NCI-H2227 treated with DMSO at 0.1 percent for 48 hours (cell line): ENCODE measurements at places on chromosomes 4 and X.
A peak's percentile ranks its signal among the peaks of the same experiment; 100 is the strongest.

DNA sequence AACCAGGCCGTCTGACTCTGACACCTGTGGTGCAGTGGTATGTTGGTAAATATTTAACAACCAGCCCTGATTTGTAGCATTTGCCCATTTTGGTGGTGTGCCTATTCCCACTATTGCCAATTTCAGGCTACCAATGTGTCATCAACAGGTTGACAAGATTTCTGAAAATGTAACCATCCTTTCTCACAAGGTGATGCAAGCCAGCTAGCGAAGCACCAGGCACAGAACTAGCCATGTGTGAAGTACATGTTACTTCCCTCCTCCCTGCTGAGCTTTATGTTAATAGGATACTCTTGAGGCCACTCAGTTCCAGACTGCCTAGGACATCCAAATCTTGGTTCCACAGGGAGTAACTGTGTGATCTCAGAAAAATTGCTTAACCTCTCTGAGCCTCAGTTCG is 7.2 kb upstream of the MAMLD1 start:
- no peak for DNase-seq

GRCh38 chr4:180153587-180153986 is 2089.6 kb upstream of the TENM3 start:
- no peak for DNase-seq

DNA sequence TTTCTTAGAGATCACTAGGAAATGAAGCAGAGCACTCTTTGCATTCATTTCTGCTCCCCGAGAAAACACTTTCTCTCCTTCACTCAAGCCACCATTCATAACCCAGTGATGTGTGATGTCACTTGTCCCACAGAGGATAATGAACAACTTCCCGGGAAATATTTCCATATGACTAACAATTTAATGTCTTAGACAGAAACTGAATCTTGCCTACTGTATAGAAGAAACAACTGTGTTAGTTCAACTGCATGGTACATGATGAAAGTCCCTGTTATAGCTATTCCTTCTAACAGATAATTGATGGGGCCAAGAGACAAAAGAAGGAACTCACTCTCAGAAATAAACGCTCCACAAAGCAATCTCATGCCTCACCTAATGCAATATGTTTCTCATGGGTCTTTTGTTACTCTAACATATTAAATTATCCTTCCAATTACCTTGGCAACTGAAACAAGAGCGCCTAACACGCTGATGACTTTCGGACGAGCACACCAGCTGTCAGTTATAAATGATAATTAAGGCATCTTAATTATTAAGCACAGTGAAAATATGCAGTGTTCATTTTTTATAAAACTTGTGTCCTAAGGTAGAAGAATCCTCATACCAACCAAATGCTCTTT is 113.7 kb upstream of the TLR3 start:
- no peak for DNase-seq

GRCh38 chrX:24425806-24426205 is 39.3 kb upstream of the PDK3 start:
- DNase-seq = no peak

DNA sequence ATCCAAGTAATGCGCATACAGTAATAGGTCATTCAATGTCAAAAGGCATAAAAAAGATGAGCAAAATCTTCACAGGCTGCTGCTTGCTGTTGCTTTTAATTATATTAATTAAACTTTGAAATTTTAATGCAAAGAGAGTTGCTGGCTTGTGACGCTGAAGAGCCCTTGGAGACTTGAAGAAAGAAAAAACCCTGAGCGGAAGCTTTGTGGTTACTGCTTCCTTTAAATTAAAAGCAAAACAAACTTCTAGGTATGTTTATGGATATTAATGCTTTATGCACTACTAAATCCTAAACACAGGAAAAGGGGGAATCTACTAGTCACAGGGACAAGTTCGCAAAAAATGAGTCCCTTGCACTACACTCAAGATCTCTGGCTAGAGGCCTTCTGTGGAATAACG is 166.7 kb downstream of the ANTXR2 start:
- DNase-seq = no peak

GRCh38 chr4:100257567-100257966 is 67.3 kb upstream of the DDIT4L start:
- DNase-seq = no peak

- peak; percentile 57 for DNase-seq
Observed at GRCh38 chrX:136318895-136319597, 18.3 kb downstream of the ADGRG4 start.

GRCh38 chrX:133983256-133983973 is 2.0 kb downstream of the GPC3 start:
- DNase-seq = no peak

- DNase-seq = no peak
Observed at GRCh38 chr4:40377512-40378365, 42.6 kb downstream of the CHRNA9 start.

- no peak for DNase-seq
Observed at GRCh38 chr4:5027346-5027745, 8.1 kb upstream of the CYTL1 start.

DNA sequence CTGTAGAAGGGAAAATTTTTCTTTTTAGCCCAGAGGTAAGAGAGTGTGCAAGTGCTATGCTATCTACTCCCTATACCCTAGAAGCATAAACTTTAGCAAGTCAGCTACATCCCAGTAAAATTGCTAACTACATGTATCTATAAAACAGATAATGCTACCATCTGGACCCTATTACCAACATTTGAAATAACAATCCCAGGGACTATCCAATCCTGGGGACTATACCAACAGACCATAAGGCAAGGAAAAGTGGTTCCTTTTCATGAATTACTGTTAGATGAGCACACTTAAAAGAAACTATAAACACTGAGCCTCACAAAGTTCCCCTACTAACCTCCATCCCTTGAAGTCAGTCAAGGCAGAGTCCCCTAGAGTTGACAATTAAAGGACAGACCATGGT is 213.6 kb upstream of the VEGFC start:
- DNase-seq = no peak

- no peak for DNase-seq
Observed at GRCh38 chrX:16429406-16429805, 220.6 kb upstream of the S100G start.

DNA sequence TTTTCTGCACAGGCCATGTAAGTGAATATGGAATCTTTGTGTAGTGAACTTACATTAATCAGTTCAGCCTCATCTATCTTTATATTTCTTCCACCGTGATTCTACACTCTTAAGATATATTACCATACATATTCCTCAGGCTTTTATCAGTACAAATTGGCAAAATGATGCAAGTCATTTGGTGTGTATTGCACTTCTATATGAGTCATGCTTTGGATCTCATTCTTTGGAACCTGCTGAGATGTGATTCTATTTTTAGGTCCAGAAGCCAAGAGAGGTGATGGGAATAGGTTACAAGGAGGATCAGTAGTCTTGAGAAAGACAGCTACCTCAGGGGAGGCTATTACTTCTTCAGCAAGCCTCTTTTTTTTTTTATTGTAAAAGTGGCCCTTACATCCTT is 204.4 kb downstream of the ZNF330 start:
- no peak for DNase-seq

DNA sequence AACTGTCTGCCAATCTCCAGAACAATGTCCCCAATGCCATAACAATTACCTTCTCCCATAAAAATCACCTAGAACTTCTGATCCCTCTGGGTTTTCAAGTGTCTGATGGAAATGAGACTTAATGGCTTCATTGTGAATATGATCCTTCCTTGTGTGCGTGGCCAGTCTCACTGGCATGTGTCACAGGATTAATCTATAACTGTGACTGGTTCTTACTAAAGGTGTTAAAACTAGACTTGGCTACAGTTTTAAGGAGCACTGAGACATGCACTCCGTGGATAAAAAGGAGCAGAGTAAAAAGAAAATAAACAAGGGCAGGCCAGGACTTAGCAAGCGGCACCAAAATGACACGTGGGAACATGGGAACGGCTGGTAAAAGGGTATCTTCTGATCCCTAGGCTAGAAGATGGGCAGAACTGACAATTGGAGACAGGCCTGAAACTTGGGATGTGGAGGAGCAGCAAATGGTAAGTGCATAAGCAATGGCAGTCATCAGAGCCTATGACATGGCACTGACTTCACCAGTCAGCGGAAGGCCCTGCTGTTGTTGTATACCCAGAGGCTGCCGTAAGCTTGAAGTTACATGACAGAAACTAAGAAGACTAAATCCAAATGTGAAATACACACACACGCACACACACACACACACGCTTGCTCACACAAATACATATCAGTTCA is 256.6 kb upstream of the NOCT start:
- no peak for DNase-seq

DNA sequence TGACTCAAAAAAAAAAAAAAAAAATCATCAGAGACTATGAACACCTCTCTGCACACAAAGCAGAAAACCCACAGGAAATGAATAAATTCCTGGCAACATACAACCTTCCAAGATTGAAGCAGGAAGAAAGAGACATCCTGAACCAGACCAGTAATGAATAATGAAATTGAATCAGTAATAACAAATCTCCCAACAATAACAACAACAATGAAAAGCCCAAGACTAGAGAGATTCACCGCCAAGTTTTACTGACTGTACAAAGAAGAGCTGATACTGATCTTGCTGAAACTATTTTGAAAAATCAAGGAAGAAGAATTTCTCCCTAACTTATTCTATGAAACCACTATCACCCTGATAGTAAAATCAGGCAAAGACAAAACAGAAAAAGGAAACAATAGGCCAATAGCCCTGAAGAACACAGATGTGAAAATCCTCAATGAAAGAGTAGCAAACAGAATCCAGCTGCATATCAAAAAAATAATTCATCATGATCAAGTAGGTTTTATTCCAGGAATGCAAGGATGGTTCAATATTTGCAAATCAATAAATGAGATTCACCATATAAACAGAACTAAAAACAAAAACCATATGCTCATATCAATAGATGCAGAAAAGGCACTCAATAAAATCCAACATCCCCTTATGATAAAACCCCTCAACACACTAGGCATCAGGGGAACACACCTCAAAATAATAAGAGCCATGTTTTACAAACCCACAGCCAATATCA is 31.0 kb upstream of the PLK4 start:
- DNase-seq = no peak

- no peak for DNase-seq
Observed at GRCh38 chrX:69357317-69357716, 146.8 kb upstream of the NALF2 start.

DNA sequence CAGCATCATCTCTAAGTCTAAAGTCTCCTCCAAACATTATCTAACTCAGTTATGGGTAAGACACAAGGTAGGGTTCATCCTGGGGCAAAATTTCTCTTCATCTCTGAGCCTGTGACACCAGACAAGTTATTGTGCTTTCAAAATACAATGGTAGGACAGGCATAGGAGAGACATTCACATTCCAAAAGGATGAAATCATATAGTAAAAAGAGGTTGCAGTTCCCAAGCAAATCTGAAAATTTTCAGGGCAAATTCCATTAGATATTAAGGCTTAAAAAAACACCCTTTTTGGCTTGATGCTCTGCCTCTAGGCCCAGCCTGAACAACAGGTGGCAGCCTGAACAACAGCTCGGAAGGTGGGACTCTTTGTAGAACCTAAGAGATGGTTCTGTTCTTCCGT is 448.3 kb upstream of the SLIT2 start:
- no peak for DNase-seq

- no peak for DNase-seq
Observed at GRCh38 chr4:89164400-89164799, 53.1 kb downstream of the TIGD2 start.

GRCh38 chrX:65932173-65933084 is 107.5 kb downstream of the VSIG4 start:
- DNase-seq = no peak

DNA sequence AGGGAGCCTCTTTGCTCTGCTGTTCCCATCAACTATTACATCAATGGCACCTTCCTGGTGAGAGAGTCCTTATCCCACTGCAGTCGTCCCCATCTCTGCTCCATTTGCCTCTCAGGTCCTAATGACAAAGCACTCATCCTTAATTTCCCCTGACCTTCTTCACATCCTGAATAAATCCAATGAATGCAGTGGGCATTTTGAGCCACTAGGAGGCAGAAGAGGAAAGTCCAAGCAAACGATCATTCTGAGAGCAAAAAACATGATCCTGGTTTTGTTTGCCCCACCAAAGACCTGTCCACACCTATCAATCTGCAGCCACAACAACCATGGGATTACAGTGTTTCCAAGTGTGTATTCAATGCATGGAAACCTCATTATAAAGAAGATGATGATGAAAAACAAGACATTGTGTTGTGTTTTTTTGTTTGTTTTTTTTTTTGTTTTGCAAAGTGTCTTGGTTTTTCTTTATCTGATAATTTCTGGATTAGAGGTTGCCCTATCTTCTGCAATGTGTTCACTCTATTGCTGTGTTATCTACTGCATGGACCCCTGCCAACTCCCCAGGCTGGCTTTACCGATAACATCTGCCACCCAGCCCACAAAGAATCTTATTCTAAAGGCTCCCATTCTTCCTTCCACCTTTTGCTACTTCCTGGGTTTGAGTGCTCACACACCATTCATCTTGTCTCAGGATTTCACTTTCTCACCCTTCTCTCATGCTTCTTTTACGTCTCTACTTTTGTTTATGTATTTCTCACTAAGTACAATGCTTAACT is 207.2 kb downstream of the NLGN4X start:
- no peak for DNase-seq

- peak; percentile 17 for DNase-seq
Observed at GRCh38 chrX:110992611-110993010, 103.4 kb upstream of the PAK3 start.

GRCh38 chr4:45043911-45044310 is 317.6 kb upstream of the GNPDA2 start:
- no peak for DNase-seq

DNA sequence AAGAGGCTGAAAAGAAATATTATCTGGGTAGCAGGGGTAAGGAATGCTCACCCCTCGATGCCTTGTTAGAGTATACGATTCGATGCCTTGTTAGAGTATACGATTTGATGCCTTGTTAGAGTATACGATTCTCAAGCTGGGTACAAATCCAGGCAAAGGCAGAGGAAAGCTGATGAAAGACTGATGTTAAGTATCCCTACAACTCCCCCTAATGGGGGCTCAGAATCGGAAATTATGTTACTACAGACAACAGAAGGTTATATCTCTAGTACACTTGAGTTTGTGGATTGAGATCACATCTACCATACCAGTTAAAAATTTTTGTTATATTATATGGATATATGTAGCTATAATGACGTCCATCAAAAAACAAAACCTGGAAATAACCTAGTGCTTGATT is 4.8 kb downstream of the LRRC66 start:
- no peak for DNase-seq

GRCh38 chr4:101421386-101421785 is 74.1 kb upstream of the PPP3CA start:
- no peak for DNase-seq

DNA sequence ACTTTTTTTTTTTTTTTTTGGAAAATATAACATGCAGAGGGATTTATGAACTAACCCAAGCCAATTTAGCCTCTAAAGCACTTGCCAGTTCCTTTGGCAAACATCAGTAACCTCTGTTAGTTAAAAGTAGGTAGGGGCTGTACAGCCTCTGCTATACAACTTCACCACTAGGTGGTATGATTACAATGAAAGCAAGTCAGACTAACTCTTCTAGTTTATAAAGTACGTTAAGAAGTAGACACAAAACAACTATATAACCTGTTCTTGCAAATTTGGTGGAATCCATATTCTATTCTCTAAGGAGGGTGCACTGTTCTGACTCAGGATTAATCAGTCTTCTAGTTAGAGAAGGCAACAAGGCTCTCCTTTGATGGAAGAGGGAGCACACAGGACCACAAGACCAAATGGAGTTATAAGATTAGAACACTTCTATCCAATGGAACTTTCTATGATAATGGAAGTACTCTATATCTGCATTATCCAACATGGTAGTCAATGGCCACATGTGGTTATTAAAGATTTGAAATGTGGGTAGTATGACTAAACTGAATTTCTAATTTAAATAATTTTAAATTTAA is 12.8 kb downstream of the AIMP1 start:
- DNase-seq = peak; percentile 12
